NCI-H748 treated with DMSO at 0.1 percent for 48 hours (cell line): ENCODE measurements at places on chromosomes 16 and 17.

- no peak for DNase-seq
Measured at GRCh38 chr17:14330492-14330962, 29.6 kb downstream of the HS3ST3B1 start.

DNA sequence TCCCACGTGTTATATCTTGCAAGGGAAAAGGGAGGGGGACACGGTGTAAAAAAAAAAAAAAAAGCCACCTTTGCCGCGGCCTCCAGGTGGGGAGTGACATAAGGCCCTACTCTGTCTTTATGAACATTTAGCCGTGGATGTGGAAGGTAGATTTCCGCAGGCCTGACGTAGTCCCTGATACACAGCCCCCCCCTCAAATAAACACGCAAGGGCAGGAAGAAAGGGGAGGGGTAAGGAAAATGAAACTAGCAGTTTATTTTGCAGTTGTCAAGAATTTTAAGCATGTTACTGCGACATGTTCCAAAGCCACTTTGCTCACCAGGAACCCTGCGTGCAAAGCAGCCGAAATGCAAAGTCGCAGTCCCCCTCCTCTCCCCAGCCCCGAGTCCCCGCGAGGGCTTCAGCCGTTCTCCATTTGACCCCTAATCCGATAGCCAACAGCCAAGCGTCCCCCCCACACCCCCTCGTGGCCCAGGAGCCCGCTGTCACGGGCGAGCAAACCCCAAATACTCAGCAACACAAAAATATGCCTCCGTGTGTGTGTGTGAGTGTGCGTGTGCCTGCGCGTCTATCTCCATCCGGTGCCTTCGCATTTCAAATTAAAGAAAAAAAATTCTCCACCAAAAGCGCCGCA, 1.2 kb downstream of the CBX4 start:
- DNase-seq: no peak

GRCh38 chr17:671076-671762, 43.4 kb downstream of the VPS53 start:
- DNase-seq: no peak

- no peak for DNase-seq
Measured at GRCh38 chr17:47785538-47786123, 36.0 kb downstream of the OSBPL7 start.

GRCh38 chr16:57253466-57253865, 8.4 kb downstream of the ARL2BP start:
- no peak for DNase-seq

DNA sequence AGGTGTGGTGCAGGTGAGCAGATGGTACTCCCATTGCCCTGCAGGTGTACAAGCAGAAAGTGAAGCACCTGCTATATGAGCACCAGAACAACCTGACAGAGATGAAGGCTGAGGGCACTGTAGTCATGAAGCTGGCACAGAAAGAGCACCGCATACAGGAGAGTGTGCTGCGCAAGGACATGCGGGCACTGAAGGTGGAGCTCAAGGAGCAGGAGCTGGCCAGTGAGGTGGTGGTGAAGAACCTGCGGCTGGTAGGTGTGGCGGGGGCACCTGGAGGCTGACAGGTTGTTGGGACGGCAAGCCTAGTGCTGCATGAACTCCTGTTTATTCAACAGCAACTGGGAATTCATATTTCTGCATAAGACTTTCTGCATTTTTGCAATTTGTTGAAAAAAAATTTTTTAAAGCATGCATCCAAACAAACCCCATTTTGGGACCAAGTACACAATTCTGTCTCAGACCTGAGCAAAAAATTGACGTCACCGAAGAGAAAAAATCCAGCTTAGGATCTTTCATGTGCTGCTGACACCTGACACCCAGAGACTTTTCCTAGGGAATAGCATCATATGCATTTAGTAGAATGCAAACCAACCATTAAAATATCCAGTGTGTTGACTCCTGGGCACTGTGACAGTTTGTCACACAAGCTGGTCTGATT, 13.5 kb upstream of the DBNDD1 start:
- no peak for DNase-seq
